Colonic mucosa (tissue), 4 donors: ENCODE measurements at places on chromosomes 11 and 22.

DNA sequence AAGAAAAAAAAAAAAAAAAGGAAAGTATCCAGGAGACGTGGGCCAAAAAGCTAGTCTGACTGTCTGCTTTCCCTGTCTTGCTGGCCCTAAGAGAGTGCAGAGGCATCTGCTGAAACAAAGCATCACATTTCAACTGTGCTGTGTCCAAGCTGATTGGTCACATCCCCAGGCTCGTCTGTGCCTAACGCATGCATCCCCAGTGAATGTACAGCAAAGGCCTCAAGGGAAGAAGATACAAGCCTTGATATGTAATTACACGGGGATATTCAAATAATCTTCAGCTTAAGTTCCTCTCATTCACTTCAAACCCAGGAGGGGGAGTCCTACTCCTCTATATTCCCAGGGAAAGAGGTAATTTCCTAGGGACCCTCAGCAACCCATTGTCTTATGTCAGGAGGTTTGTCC, 5.4 kb upstream of the SORL1 start:
- no peak for DNase-seq

- no peak for DNase-seq
Observed at GRCh38 chr11:100647861-100648260, 39.2 kb upstream of the ARHGAP42 start.

DNA sequence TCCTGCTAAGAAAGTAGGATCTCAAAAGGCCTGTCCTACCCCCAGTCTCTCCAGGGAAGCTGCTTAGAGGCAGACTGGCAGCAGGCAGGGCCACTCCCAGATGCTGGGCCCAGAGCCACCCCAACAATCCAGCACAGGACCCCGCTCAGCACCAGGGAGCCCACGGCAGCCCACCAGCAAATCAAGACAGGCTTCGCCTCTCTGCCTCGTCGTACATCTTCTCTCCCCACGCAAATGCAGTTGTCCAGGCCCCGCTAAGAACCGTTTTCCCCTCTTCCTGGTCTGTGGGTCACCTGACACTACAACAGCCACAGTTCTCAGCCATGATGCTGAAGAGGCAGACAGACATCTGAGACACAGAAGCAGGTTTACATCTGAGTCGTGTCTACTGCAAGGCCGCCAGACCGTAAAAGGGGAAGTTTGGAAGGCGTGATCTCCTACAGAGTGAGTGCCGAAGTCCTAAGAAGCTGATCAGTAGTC, 51.1 kb downstream of the IGSF9B start:
- no peak for DNase-seq

DNA sequence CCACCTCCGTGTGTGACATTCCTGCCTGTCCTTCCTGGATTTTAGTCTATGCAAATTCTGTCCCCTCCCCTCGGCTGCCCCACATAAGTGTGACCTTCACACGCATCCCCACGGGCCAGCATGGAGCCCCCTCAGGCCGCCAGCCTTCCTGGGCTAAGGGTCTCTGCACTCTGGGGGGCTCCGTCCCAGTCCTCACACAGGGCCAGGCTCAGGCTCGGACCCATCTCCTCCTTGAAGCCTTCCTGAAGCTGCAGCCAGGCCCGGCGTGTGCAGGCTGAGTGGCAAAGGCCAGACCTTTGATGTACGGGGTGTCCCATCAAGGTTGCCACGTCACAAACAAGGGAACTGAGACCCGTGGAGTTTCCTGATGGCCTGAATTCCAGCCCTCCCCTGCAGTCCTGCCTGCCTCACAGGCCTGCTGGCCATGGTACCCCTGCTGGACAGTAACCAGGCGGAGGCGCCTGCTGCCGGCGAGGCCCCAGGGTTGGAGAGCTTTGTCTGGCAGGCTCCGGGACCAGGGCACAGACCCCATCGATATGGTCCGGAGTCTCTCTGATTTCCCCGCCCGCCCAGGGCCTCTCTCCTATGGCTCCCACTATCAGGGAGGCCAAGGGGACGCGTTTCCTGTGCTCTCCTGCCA, 791.7 kb downstream of the BRD1 start:
- no peak for DNase-seq

- DNase-seq: peak; percentile 67
Observed at GRCh38 chr22:50481440-50482106, at the start of gene ADM2. ADM2 (plus strand) TSS chr22:50481543; CDS start chr22:50481848, 305 bp downstream.

- DNase-seq: no peak
Observed at GRCh38 chr11:56160217-56160616, at the start of gene OR8K5. OR8K5 (minus strand) TSS chr11:56160317; CDS start chr11:56160317, 0 bp downstream.
